ENCODE measurements at places on chromosomes 2 and 18.

DNA sequence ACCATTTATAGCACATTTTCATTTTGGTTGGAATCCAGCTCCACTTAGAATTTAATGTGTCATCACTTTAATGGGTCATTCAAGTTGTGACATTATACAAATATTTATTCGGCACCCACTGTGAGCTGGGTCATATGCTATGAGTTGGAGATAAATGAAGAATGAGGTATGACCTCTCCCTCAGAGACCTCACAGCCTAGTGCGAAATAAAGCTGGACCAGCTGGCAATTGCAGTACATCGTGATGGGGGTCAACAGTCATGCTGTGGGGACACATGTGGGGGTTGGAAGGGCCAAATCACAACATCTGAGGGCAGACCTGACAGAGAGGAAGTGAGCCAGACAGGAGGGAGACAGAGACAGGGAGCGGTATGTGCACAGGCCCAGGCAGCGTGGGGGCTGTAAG lies 175.4 kb downstream of the MAIP1 start:
- no peak for DNase-seq

GRCh38 chr2:134153294-134153880 lies 100.5 kb upstream of the MGAT5 start:
- DNase-seq: no peak

GRCh38 chr2:203195331-203196036 lies 43.3 kb upstream of the CYP20A1 start:
- DNase-seq: no peak

GRCh38 chr2:160221391-160222276 lies 21.6 kb upstream of the ITGB6 start:
- DNase-seq: peak; percentile 76

GRCh38 chr2:44753552-44754285 lies 187.8 kb upstream of the SIX3 start:
- no peak for DNase-seq

- DNase-seq: no peak
Observed at GRCh38 chr2:62727876-62728566, 22.5 kb downstream of the EHBP1 start.

GRCh38 chr2:145286716-145287275 lies 766.9 kb upstream of the ZEB2 start:
- no peak for DNase-seq

DNA sequence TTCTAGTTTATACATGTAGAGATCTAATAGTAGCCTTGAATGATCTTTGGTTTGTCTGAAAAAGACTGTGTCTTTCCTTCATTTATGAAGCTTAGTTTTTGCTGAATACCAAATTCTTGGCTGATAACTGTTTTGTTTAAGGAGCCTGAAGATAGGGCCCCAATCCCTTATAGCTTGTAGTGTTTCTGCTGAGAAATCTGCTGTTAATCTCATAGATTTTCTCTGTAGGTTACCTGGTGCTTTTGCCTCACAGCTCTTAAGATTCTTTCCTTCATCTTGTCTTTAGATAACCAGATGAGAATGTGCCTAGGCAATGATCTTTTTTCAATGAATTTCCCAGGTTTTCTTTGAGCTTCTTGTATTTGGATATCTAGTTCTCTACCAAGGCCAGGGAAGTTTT lies 562.1 kb downstream of the XIRP2 start:
- no peak for DNase-seq

GRCh38 chr2:140351692-140352091 lies 1571.5 kb upstream of the NXPH2 start:
- no peak for DNase-seq

DNA sequence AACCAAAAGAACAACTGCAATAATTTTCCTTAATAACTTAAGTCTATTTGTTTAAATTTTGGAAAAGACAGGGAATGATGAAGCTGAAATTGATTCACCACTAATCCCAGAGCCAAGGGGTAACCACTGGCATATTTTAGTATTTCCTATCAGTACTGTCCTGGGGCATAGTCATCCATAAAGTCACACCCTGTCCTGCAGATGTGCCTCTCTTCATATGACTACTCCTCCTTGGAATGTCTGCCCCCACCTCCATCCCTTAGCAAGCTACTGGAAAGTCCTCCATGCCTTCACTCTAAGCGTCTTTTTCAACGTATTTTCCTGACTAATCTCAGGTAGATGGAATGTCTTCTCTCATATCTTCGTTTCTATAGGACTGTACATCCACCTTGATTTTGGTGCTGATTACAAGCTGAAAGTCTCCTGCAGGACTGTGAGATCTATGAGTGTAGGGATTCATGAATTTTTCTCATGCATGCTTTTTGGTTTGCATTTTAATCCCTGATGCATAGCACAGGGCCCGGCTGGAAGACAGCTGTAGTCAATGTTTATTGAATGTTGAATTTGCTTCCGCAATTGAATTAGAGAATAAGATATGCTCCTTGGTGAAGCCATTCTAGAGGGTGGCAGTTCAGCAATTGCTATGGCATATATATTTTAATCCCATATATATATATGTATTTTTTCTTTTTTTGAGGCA lies 85.6 kb downstream of the MOGAT1 start:
- DNase-seq: no peak

DNA sequence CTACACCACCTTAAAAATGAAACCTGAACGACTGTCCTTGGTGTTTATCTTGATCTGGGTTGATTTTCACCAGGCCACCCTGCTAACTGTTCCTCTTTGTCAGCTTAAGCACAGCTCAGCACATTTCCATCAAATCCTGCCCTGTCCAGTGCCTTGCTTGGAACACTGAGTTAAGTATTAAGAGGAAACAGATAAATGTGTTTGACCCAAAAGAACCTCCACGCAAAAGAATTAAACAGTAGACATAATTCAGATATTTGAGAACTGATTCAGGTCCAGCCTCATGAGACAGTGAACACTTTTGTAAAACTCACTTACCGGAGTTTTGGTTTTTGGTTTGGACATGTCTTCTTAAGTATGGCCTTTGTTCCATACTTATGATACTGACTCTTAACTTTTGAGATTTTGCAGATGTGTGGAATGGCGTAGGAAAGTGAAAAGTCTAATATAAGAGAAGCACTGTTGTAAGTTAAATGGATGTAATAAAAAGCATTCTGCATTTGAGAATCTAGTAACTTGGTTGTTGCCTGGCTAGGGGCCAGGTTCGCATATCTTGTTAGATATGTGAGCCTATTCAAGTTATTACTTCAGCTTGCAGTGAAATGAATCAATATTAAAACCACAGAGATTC lies 88.9 kb upstream of the SERPINE2 start:
- DNase-seq: no peak

DNA sequence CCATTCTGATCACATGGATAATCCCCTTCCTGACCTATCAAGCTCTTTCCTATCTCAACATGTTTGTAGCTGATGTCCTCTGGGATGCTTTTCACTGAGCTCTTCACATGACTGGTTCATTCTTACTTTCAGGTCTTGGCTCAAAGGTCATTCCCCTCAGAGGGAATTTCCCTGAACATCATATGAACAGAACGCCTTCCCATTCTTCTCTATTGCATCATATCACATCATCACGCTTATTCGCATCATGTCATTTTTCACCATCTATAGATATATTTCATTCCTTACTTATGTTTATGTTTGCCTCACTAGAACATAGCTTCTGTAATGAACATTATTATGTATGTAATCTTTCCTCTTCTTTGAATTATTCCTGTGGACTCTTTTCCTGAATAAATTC lies 178.9 kb upstream of the APCDD1 start:
- DNase-seq: no peak

DNA sequence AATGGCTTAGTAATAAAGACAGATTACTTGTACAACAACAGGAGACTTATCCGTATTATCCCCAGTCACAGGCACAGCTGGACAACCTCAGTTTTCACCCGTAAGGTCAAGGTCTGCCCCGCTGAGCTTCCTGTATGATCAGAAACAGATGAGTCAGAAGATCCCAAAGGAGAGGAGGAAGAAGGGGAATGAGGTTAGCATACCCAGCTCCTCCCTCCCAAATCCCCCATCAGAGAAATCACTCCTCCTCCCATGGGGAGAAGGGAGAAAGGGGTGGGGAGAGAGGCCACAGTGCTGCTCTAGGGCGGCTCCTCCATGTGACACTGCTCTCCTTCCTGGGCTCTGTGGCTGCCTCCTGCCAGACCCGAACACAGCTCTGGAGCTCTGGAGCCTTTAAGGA lies 53.8 kb upstream of the SPTBN1 start:
- DNase-seq: peak; percentile 63

DNA sequence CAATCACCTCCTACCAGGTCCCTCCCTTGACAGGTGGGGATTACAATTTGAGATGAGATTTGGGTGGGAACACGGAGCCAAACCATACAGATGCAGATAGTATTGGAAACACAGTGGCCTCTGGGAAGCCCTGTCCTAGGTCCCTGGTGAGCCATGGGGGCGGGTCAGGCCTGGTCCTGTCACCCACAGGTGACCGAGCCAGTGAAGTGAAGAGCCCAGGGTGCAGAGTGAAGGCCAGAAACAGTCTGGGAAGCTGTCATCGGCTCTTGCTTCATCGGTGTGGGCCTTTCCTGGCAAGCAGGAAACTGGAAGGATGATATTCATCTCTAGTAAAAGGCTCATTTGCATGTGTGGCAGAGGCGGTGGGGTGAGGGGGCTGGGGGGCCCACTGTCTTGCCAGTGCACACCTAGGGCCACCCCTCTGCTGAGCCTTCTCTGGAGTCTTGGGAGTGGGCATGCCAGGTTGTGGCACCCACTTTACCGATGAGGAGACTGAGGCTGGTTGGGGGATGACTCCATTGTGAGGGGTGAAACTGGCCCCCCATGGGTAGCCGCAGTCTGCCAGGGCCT lies 290.6 kb downstream of the NDUFA10 start:
- no peak for DNase-seq

- DNase-seq: no peak
Observed at GRCh38 chr2:177464549-177464948, 72.0 kb downstream of the AGPS start.

DNA sequence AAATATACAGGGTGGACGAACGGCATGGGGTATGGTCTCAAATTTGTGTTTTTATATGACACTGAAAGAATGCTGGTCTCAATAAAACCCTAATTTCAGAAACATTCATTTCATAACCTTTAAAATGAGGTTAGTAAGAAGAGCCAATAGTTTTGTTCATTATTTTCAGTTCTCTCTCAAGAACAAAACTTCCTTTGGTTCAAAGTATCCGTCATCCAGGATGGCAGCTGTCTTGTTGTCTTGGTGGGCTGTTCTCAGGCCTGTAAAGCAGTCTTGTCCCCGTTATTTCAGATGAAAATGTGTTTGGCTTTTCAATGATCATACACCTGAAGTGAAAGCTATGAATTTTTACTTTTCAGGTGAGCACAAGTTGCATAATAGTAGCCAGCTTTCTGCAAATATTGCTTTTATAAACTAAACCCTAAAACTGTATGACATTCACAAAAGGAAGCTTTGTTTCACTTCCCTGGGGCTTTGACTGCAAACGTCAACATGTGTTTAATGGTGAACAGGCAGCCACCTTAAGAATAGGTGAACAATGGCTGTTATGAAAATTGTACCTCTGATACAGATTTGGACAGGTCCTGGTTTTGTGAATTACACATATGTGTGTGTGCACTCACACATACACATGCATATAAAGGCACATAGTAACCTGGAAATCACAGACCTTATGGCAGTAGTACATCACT lies 2.6 kb downstream of the IL18RAP start:
- DNase-seq: no peak
